ENCODE measurements at places on chromosomes 11 and 22.

- no peak for DNase-seq
Observed at GRCh38 chr11:97363331-97363730, 973.5 kb downstream of the JRKL start.

DNA sequence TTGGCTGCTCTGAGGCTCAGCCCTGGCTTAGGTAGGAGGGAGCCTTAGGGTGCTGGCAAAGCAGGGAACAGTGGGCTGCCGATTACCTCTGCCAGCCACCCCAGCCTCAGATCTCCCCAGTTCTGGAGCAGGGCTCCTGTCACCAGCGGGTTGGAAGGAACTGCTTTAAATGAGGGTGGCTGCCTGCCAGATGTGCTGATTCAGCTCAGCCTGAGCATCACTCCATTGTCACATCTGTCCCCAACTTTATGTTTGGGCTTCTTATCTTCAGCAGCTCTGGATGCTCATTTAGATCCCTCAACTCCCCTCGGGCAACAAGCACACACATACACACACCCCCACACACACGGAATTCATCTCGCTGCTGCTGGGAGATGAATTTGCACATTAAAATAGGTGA, 16.9 kb upstream of the ANKK1 start:
- no peak for DNase-seq

DNA sequence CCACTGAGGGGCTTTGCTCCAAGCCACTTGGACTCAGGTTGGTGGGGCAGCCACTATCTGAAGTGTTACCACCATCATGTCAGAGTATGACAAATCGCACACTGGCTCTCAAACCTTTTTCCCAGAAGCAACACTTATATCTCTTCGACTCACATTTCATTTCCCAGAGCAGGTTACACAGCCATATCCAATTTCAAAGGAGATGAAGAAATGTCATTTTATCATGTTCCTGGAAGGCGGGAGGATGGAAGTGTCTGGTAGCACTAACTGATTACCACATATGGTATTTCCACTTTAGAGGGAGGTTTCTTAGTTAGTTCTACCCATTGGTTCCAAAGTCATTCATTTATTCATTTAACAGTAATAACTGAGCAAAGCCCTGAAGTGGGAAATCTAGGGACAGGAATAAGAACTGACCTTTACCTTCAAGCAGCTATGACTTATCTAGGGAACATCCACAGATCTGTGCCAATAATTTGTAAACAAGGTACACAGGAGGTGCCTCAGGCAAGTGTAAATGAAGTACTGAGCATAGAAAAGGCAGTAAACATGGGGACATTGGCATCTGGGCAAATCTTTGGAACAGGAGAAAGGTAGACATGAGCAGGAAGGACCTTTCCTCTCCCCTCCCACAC, 54.9 kb upstream of the LRRC55 start:
- DNase-seq, result no peak

- no peak for DNase-seq
Observed at GRCh38 chr11:134976551-134976950, 564.5 kb upstream of the B3GAT1 start.

DNA sequence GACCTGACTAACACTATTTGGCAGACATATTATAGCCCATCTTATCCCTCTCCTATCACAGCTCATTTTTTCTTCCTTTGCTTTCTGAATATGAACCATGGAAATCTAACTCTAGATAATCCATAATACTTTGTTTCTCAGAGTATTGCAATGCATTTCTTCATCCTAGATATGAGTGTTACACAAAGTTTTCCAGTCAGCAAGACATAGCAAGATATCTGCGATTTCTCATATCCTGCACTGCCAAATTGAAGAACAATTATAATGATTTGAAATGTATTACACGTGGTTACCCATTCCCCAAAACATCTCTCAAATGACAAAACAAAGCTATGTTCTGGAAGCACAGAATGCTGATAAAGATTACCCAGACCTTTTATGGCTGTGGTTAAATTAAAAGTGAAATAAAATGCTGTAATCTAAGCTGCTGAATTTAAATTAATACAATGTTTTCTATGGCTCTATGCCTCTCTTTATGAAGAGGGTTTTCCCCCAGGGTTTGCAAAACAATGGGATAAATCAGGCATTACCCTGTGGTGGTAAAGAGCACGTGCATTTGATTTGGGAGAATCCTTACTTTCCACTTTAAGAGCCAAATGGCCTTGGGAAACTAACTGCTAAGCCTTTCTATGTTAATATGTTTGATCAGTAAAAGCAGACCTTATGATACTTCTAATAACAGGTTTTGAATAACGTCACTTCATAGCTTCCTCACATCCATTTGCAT, 1291.0 kb upstream of the CNTN5 start:
- DNase-seq, result no peak

- no peak for DNase-seq
Observed at GRCh38 chr11:131924457-131925201, 554.2 kb downstream of the NTM start.

DNA sequence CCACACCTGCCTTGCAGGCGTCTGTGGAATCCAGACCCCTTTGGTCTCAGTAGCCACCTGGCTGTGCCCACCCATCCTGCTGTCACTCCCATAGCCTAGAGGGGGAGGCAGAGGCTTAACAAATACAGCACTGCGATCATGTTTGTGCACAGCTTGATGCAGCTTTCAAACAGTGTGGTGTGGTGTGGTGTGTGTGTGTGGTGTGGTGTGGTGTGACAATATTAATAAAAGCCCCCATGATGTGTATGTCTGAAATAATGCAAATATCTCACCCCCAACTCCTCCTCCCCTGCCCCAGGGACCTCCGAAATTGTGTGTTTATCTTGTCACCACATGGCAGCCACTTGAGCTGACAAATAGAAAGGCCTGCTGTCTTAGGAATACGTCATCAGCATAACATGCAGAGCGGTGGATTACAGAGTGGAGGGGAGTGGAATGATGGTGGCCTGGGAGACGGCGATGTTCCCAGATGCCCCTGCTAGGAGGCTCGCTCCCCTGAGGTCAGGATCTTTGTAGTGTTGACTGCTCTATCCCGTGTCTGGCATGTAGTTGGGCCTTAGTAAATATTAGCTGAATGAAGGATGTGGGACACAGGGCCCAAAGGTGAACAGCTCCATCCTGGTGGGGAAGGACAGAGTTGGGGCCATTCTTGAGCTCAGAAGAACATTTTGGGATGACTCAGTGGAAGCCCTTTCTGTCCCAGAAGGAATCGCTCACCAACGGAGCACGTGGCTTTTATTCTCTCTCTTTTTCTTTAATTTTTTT, 2.8 kb downstream of the PDXP start:
- no peak for DNase-seq

GRCh38 chr22:48279461-48279756, 1517.0 kb downstream of the TBC1D22A start:
- no peak for DNase-seq

DNA sequence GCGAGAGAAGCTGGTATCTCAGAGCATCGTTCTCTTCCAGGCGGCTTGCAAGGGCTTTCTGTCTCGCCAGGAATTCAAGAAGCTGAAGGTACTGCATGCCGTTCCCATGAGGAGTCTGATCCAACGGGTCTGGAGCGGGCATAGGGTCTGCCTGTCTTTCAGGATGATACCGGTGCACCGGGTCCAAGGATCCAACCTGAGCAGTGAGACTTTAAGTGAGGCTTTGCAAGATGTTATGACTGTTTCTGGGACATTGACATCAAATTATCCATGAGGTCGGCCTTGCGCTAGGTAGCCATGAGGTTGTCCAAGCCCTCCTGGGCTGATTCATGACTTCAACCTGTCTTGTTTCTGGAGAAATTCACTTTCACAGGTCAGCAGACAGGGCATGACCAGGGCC, 132.3 kb downstream of the MYO18B start:
- no peak for DNase-seq

DNA sequence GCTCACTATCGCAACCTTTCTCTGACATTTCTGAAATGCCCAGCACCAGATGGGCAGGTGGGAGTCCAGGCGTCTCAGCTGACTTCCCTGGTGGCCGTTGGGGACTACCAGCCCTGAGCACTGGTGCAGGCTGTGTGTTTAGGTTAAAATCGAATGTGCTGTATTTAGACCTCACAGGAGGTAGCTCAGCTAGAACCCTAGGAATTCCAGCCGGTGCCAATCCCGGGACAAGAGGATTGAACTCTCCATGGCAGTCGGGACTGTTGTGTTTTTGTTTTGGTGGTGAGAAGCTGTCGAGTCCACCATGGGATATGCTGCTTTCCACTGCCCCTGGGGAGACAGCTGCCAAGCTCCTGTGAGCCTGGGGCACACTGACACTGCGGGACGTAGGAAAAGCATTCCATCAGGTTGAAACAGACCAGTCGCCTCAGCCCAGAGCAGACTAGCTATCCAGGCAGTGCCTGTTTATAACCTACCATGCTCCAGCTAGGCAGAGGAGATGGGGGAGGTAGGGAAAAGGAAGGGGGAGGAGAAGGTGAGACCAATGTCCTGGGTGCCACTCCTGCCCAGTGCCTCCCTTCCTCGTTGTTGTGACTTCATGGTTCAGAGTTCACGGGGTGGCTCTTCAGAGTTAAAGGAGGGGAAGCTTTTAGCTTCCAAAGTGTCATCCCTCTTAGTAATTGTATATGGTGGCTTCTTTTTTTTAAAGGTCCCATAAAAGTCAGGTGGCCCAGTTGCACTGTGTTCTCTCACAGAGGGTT, 53.0 kb downstream of the MICAL2 start:
- no peak for DNase-seq

- DNase-seq, result no peak
Observed at GRCh38 chr22:49824185-49824925, 3.3 kb downstream of the BRD1 start.

DNA sequence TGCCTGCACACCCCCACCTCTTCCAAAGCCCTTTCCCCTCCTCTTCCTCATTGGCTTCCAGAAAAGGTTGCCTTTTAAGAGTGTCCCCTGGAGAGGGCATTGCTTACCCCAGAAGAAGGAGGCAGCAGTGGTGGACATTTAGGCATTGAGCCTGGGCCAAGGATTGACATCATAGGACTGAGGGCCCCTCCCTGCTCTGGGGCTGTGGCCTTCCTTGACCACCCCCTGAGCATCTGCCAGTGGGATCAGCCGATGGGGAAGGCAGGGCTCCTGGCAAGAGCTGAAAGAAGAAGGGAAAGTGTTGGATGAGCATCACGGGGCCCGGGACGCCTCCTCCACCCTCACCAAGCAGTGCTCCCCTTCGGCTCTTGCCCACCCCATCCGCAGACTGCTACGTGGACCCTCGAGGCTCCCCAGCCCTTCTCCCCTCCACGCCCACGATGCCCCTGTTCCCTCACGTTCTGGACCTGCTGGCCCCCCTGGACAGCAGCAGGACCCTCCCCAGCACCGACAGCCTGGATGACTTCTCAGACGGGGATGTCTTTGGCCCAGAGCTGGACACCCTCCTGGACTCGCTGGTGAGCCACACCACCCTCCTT, 37.4 kb downstream of the ZC3H7B start:
- no peak for DNase-seq

DNA sequence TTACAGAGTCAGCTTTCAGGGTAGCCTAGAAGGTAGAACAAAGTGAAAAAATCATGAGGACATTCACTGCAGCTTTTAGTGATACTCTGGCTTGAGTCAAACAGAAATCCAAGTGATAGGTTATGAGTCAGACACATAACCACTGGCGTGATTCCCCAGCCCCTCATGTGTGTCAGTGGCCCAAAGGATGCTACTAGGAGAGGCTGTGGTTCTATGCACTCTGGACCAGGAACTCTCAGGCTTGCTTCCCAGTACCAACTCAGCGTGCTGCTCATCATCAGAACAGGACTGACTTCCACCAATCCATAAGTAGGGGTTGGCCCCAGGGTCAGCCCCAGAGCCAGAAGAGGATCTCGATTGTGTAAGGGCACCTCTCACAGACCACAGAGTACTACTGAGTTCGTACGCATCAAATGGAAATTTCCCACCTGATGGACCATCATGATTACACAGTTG, 116.8 kb downstream of the MED15 start:
- DNase-seq, result no peak

GRCh38 chr11:71302534-71302909, 50.1 kb upstream of the SHANK2 start:
- DNase-seq, result no peak

DNA sequence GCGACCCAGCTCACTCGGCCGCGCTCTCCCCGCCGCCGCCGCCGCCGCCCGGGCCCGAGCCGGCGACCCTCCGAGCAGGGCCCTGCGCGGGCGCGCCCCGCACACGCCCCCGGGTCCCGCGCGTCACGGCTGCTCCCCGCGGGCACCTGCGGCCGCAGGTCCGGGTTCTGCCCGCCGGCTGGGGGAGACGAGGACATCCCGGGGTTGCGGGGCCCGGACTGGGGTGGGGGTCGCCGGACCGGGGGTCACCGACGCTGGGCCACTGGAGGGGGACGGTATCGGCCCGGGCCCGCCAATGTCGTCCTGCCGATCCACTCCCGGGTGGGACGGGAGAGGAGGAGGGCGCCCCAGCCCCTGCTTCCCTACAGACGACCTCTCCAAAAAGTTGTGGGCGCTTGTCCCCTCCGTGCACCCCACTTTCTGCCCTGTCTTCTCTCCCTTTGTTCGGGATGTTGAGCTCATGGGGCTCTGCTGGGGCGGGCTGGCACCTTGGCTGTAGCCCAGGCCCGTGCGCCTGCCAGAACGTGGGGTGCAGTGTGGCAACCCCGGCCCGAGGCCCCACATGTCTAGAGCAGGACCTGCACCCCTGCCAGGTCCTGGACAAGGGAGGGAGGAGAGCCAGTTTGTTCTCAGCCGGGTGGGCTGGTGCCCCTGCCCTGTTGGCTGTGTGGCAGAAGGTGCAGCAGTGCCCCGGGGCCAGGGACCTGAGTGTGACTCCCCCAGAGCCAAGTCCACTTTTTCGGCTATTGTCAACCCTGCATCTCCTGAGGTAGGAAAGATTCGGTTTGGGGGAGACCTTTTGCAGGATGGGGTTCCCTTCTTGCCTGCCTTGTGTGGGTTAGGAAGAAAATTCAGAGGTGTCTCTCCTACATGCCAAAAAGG, 40.2 kb upstream of the CELSR1 start:
- no peak for DNase-seq

DNA sequence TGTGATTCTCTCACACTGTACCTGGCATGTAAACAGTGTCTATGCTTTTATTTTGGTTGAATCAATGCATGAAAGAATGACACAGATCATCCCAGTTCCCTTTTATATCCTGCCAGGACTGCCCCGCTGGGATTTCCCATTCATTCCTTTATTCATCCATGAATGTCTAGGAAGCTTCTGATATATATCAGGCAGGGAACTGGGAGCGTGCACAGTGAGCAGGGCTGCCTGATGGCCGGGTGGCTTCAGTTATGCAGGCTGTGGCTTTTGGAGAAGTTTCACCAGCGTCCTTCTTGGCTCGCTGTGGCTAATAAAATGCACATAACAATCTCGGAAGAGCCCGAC, 789.0 kb downstream of the TBC1D22A start:
- no peak for DNase-seq

GRCh38 chr11:75538150-75538942, 12.6 kb upstream of the GDPD5 start:
- no peak for DNase-seq

DNA sequence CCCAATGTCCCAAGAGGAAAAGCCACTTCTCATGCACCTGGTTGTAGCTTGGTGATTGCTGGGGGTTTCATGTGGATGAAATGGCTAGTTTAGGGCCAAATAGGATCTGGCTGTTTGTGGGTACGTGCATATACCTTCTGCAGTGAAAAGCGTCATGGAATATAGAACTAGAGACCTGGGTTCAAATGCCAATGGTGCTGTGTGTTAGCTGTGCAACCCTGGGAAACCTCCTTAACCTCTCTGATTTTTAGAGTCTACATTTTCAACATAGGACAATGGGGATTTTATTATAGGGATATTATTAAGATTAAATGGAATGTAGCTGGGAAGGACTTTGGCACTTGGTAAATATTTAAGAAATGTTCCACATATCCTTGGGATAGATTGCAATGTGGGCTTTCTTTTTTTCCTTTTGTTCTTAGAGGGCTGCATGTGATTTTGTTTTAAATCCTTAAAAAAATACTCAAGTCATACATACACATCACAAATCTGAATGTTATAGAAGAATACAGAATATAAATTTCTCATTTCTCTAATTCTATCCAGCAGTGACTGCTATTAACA, 112.6 kb upstream of the E2F8 start:
- no peak for DNase-seq
